Trophoblast cell (in vitro differentiated cells and primary cell): ENCODE measurements at places on chromosomes 12 and 14.

DNA sequence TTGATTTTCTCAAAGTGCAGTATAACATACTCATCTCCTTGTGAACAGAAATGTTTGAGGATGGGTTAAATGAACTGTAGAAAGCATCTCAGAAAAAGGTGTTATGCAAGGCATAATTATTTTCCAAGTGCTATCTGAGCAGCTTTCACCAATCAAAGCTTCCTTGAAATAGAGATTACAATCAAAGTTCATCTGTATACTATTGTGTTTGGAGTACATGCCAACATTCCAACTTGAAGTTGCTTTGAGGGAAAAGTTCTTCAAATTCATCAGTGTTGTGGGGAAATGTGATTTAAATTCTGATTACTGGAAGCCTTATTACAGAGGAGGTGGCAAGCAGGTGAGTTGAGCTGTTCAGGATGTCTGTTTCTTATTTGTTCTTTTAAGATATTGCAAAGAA, 68.2 kb downstream of the TMTC2 start:
- DNase-seq = peak; percentile 82

- peak; percentile 58 for DNase-seq
These were observed 3.6 kb upstream of the ARID2 start for GRCh38 chr12:45725631-45726602.

DNA sequence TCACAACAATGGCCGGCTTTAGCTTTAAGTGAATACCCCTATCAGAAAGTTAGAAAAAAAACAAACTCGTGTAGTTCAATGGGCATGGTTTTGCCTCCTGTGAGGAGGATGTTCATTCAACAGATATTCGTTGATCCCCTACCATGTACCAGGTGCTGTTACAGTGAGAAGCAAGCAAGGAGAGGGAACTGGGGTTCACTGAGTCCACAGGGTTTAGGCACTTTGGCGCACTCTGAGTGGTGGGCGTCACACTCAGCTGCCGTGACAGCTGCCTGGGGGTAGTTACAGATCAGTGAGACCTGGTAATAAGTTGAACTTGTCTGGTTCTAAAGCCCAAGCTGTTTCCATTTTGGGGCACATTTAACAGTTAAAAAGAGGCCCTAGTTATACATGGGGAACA, 74.2 kb downstream of the PAPOLA start:
- DNase-seq = no peak

- no peak for DNase-seq
These were observed 227.5 kb upstream of the LMO3 start for GRCh38 chr12:16833376-16834015.

DNA sequence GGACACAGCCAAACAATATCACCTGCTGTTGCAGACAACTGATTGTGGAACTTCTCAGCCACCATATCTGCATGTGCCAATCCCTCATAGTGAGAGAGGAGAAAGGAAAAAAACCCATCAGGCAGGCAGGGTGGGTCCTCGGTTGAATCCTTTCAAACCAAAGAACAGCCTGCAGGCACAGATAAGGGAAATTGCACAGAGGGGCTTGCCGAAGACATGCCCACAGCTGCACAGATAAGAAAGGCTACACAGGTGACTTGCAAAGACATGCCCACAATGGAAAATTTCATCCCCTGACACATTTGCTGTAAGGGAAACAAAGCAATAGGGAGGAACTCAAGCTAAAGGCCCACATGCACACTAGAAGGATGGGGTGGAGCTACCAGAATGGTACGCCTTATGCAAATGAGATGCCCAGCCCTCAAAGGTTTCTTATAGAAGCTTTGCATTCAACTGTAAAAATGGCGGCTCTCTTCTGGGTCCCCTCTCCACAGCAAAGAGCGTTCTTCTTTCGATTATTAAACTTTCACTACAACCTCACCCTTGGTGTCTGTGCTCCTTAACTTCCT, 170.0 kb upstream of the TMPO start:
- DNase-seq = no peak

GRCh38 chr12:9827209-9827888, at the start of gene KLRF1:
Gene KLRF1, plus strand, starts transcription at chr12:9827481. Its CDS starts 64 bp downstream, at chr12:9827545.
- DNase-seq = no peak

DNA sequence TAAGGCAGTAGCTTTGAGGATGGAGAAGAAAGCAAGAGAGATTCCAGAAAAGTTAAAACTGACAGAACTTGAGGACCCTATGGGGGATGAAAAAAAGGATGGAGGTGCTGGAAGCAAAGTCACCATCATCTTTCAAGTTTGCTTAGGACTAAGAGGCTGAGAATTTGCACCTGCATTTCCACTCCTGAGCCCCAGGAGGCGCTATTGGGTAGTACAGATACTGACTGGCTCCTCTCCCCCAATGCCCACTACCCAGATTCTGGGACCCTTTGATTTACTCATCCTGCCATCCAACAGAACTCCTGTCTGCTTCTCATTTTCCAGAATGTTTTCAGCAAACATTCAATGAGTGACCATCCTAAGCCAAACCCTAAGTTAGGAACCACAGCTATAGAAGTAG, 34.0 kb upstream of the CMKLR1 start:
- DNase-seq = no peak

DNA sequence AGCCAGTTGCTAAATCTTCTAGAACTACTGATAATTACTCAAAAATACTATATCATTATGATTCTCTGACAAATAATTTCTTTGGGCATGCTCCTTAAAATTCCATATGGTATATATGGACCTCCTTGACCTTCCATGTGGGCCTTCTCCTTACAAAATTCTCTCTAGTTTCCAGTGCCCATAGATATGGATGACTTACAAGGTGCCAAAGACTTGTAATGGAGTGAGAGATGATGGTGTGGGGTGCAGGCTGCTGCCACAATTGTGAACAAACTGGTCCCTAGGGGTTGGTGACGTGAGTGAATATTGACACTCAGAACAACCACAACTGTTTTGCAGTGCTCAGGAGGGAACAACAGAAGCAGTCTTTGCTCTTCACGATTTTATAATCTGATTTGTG, 378.9 kb downstream of the SNAPC1 start:
- no peak for DNase-seq

GRCh38 chr12:101777485-101777884, 38.2 kb upstream of the SYCP3 start:
- no peak for DNase-seq

DNA sequence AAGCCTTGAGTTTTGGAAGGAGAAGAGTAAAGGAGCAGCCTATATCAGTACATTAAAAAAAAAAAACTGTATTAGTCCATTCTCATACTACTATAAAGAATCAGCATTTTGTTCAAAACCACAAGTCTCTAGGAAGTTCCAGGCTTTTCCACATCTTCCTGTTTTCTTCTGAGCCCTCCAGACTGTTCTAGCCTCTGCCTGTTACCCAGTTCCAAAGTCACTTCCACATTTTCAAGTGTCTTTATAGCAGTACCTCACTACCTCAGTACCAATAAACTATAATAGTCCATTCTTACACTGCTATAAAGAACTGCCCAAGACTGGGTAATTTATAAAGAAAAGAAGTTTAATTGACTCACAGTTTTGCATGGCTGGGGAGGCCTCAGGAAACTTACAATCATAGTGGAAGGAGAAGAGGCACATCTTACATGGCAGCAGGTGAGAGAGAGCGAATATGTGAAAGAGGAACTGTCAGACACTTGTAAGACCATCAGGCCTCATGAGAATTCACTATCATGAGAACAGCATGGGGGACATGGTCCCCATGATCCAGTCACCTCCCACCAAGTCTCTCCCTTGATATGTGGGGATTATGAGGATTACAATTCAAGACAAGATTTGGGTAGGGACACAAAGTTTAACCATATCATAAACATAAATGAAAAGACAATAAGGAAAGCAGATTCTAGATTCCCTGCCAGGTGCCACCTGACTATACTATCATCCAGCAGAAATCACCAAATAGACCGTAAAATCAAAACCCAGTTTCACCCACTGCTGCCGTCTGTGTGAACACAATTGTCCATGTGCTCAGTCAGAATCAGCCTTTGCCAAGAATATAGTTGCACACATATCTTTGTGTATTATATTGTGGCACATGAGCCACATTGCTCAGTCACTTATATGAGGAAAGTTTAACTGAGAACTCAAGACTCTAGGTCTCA, 27.8 kb downstream of the TOGARAM1 start:
- no peak for DNase-seq

DNA sequence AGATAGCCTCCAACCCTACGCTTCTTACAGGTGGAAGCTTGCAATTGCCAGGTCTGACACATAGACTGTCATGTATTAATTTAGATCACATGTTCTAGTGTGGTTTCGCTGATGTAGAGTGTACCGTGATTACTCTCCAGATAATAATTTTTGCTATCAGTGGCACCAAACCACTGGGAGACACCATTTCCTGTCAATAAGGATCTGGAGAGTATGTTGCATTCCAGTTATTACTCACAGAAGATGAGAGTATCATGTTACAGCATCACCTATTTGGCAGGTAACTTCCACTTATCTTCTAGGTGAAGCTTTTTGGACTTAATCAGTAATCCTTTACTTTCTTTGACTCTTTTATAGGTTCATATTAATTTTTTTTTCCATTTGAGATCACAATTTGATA, 147.2 kb downstream of the HELB start:
- peak; percentile 56 for DNase-seq

- DNase-seq = no peak
These were observed 527.3 kb upstream of the CCDC196 start for GRCh38 chr14:65958664-65959562.

DNA sequence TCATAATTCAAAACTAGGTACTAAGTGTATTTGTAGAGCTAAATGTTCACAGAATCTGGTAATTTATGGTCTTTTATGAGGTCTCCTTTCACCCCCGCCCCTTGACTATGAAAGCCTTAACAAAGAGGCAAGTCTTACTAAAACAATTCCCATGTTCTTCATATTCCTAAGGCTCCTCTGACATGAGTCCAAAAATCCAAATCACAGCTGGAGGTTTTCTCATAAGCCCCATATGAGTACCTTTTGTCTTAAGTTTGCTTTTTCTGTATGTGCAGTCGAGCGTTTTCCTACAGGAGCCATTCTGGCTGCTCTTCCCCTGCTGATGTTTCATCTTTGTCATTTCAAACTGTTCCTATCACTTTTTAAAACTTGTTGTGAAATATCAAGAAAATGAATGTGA, 55.2 kb downstream of the SIX1 start:
- DNase-seq = no peak

DNA sequence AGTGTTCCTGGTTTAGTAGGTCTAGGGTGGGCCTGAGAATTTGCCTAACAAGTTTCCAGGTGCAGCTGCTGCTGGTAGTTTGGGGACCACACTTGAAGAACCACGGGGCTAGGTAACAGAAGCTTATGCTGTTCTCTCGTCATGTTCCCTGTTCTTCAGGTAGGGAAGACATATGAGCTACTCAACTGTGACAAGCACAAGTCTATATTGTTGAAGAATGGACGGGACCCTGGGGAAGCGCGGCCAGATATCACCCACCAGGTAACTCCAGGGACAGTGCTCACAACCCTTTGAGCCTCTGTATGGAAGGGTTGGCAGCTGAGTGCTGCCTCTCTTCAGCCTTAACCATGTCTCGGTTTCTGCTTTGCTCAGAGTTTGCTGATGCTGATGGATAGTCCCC, 3.5 kb downstream of the EMG1 start:
- no peak for DNase-seq

DNA sequence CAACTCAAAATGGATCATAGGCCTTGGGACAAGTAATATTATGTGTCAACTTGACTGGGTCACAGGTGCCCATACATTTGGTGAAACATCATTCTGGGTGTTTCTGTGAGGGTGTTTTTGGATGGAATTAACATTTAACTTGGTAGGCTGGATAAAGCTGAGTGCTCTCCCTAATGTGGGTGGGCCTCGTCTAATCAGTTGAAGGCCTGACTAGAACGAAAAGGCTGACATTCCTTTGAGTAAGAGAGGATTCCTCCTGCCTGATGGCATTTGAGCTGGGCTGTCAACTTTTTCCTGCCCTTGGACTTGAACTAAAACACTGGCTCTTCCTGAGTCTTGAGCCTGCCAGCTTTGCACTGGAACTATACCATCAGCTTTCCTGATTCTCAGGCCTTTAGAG, 93.4 kb upstream of the ESRRB start:
- peak; percentile 43 for DNase-seq

DNA sequence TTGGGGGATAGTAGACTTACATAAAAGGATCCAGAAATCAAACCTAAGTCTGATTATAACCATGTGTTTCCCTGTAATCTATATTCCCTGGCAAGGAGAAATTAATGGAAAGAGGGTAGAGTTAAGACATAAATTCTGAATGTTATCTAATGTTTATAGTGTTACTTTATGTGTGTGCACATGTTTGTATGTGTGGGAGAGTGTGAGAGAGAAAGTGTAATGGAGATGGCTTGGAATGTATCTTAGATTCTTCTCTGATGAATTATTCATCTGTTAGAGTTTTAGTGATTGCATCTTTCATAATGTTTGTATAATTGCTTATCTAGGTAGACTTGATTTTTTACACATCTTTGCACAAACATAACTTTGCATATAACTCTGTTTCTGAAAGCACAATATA, 490.9 kb downstream of the FLRT2 start:
- DNase-seq = no peak

- no peak for DNase-seq
These were observed 16.3 kb upstream of the MYO1H start for GRCh38 chr12:109331301-109331952.

DNA sequence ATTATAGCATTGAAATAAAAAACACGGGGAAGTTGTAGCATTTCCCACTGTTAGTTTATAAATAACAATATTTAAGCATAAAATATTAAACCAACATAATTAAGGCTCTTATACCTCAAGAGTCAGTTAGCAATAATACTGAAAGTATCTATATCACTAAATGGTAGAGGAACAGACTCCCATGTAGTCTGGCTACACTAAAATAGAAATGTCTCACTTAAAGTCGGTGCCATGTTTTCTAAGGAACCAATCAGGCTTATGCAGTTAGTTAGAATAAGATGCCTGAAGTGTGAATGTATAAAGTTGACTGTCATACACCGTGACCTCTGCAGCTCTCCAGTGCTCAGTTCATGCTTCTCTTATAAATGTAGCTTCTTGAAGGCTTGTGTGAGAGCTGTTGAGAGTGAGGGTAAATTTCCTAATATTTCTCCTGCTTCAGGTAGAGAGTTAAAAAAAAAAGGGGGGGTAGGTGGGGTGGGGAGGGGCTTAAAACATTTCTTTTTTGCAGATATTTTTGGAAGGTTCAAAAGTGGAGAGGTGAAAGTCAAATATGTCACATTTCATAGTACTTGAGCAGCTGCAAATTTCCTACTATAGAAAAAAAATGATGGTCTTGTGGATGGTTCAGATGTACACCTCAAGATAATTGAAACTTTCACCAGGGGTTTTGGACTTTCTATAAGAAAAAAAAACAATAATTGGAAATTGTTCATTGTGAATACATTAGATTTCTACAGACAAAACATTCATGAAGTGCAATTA, 64.5 kb downstream of the PTCSC3 start:
- DNase-seq = no peak

- DNase-seq = no peak
These were observed 8.5 kb downstream of the NFE2 start for GRCh38 chr12:54292083-54292930.

DNA sequence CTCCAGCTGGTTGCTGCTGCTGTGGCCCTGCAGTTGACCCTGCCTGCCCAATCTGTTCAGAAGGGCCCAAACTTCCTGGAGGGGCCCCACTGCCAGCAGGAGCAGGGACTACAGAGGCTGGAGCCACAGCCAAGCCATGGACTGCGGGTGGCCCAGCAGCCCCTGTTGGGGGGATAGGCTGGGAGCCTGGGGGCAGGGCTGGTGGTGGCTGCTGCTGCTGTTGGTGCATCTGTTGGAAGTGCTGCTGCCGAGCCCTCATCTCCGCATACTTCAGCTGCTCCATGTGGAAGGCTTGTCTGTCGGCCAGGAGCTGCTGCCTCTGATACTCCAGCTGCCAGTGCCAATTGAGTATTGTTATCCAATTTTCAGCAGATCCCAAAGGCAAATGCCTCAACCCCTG, 7.2 kb downstream of the MYL6 start:
- DNase-seq = peak; percentile 43
